ENCODE measurements at places on chromosomes 5 and 9.

- peak; percentile 58 for DNase-seq
Observed at GRCh38 chr9:98108531-98109031, 10.4 kb downstream of the TRIM14 start.

DNA sequence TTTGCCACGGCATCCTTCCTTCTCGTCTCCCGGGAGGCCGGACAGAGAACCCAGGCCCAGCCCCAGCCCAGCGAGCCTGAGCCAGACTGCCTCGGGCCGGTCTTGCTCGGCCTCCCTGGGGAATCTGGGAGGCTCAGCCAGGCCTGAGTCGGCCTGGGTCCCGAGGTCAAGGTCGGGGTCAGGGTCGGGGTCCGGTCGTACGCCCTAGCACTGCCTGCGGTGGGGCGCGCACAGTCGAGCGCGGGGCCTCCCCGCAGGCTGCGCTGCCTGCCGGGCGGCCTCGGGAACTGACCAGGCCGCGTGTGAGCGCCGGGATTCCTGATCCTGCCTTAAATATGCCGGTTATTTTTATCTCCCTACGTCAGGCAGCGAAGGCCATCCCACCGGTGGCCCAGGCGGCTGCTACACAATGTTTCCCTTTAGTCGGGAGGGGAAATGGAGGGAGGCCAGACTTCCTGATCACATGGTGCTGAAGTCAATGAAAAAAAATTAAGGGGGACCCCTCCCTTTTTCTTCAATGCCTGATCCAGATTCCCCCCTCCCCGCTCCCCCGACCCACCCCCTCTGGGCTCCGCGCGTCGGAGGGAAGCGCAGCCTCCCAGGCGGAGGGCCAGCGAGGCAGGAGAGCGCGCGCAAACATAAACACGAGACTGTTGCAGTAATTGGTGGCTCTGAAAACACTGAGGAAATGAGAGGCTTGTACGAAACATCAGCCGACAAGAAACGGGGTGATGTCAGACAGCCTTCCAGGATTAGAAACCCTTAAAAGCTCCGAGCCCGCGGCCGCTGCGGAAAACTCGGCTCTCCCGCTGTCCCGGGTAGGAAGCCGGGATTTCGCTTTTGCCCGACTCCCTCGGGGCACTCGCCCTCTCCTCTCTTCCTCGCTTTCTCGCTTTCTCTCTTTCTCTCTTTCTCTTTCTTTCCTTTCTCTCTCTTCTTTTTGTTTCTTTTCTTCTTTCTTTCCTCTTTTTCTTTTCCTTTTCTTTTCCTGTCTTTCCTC is 148.2 kb upstream of the KLF4 start:
- peak; percentile 67 for DNase-seq

GRCh38 chr9:34025062-34025461 is 23.6 kb downstream of the UBAP2 start:
- no peak for DNase-seq

GRCh38 chr5:116271446-116272025 is 186.7 kb downstream of the COMMD10 start:
- no peak for DNase-seq
